ENCODE measurements at places on chromosomes 13 and 19.

GRCh38 chr13:99055735-99056134, 77.9 kb upstream of the DOCK9 start:
- no peak for DNase-seq

GRCh38 chr19:46186717-46187101, 38.7 kb downstream of the IGFL2 start:
- DNase-seq = no peak

- no peak for DNase-seq
Observed at GRCh38 chr19:7815325-7815724, 14.7 kb upstream of the EVI5L start.

DNA sequence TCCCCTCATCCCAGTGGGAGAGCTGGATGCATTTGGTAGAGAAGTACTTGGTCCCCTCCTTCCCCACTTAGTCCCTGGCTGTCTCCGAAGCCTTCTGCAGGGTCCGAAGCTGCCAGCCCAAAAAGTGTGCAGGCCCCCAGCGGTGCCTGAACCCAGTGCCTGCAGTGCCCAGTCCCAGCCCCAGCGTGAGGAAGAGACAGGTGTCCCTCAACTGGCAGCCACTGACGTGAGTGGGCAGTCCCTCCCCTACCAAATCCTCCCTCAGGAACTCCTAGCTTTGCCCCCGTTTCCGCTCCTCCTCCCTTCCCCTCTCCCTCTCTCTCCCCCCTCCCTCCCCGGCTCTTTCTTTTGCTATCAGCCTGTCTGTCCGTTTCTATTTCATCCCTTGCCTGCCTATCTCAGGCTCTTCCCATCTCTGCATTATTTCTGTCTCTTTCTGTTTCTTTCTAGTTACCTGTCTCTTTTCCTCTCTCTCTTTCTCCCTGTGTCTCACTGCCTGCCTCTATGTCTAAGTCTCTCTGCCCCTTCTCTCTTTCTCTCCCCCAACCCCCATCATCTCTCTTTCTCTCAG, 1.8 kb upstream of the LTBP4 start:
- no peak for DNase-seq

DNA sequence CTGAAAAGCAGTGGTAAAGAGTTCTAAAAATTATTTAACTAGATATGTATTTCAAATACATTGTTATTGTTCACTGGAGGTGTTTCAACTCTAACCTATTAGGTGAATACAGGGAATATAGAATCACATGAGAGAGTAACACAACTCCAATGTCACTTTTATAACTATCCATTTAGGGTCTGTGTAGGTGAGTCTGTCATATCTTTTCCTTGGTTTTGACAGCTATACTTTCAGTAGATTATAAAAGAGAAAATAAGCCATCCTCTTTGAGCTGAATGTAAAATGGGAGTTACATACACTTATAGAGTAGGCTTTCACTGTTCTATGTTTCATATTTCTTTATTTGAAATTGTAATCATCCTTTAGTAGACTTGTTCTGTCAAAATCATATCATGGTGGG, 2321.0 kb downstream of the PCDH9 start:
- DNase-seq = no peak

DNA sequence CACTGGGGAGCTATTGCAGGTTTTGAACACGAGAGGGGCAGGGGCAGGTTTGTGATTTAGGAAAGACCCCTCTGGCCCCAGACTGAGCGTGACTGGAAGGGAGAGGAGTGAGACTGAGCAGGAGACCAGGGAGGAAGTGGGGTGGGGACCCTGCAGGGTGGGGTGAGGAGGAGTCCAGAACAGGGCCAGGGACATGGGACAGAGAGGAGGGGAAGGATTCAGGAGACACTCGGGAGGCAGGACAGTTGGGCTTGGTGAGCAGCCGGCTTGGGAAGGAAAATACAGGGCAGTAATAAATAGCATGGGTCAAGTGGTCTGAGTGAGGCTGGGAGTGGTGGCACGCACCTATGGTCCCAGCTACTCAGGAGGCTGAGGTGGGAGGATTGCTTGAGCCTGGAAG, 9.4 kb downstream of the FOSB start:
- no peak for DNase-seq

DNA sequence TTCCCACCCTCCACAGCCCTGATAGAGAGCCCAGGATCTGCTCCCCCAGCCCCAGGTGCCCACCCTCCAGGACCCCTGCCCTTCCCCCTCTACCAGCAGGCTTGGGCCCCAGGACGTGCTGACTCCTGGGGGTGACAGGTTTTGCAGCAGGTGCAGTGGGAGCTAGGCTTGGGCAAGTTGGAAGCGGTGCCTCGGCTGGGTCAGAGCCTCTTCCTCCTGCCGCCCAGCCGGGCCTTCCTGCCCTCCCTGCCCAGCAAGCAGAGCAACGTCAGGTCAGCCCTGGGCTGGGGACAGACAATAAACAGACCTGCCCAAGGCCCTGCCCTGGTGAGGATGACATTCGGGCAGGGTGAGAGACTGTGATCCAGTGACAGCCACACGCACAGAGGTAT, 9.2 kb upstream of the NCCRP1 start:
- no peak for DNase-seq

DNA sequence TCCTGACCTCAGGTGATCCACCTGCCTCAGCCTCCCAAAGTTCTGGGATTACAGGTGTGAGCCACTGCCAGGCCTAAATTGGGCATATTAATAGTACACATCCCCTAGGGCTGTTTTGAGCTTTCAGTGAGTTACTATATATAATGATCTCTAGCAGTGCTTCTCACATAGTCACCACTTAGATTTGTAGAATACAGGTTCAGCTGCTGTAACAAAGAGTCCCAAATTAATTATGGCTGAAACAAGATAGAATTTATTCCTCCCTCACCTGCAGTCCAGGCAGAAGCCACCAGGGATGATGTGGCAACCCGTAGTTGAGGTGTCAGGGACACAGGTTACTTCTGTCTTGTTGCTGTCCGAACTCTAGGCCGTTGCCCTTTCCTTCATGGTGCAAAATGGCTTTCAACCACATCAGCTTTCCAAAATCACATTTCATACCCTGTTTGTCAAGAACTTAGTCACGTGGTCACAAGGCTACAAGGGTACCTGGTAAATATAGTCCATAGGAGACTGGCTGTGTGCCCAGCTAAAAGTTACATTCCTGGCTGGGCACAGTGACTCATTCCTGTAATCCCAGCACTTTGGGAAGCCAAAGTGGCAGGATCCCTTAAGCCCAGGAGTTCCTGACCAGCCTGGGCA, 2.9 kb downstream of the PROSER3 start:
- no peak for DNase-seq
